Skin of body (tissue), 3 donors: ENCODE measurements at places on chromosomes 2 and 18. TPM values are rescaled to one million over a fixed set of nuclear protein-coding genes. Genes with fewer than 3 reads are reported as not detected.

C2orf78 gene
- not detected for total RNA-seq

DNA sequence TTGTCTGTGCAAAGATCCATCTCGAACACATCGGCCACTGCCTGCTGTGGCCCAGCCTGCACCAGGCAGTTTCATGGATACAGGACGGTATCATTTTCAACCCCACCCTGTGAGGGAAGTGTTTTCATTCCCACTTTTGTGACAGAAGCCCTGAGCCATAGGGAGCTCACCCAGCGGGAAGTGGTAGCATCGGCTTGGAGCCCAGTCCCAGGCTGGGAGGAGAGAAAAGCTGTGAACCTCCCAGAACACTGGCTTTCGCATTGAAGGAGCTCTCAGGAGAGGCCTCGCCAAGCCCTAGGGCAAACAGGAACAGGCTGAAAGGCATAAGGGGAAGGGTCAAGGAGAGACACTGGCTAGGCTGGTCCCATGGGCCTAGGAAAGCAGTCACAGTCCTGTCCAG is 166.1 kb downstream of the TFCP2L1 start:
- DNase-seq, result no peak

DNA sequence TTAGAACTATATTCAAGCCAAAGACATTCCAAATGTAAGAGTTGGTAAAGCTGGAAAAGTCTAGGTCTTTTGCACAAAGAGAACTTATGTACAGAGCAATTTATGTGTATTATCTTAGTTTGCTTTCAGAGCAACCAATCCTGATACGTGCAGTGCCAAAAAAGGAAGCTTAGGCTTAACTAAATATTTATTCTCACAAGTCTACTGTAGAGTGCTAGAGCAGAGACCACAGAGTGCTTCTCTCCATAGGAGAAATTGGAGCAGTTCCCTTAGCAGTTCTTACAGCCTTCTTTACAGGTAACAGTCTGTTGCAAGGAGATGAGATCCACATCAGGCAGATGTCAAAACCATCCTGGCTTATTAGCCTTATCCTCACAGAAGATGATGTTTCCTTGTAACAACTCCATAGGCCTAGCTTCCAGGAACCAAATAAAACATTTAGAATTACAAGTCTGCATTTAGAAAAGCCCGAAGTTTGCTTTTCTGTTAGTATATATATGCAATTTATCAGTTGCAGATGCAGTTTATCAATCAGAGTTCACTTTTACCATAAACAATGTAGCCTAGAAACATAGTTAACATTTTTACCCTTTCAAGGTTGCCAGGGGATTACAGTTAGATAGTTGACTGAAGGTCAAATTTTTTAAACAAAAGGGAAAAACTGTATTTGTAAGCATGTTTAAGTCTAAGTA is 250.6 kb upstream of the KCNJ3 start:
- DNase-seq, result no peak

GRCh38 chr18:63216516-63217311 is 102.9 kb downstream of the BCL2 start:
- DNase-seq, result no peak

DNA sequence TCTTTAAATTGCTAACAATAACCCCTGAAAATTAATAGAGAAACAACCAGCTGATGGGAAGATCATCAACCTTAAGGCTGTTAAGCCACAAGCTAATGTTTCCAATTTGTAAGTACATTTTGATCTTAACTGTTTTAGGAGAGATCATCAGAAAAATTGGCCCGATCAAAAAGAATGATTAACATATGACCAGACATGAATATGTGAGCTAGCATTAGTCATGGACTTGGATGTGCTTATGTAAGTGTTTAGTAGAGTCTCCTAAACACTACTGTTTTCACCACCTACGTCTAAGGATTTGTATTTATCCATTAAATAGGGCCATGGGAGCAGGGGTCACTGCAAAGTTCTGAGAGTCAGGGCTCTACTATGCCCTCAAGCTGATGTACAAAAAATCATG is 4.3 kb downstream of the LMAN1 start:
- no peak for DNase-seq

LOXHD1 gene
- total RNA-seq, result 2.8 TPM

GRCh38 chr2:71788601-71789240 is 335.4 kb downstream of the DYSF start:
- DNase-seq, result no peak

- DNase-seq, result no peak
These were observed 15.9 kb downstream of the LTBP1 start for GRCh38 chr2:32962690-32963089.

- DNase-seq, result no peak
These were observed 36.9 kb downstream of the TBC1D8 start for GRCh38 chr2:101114268-101114783.

DNA sequence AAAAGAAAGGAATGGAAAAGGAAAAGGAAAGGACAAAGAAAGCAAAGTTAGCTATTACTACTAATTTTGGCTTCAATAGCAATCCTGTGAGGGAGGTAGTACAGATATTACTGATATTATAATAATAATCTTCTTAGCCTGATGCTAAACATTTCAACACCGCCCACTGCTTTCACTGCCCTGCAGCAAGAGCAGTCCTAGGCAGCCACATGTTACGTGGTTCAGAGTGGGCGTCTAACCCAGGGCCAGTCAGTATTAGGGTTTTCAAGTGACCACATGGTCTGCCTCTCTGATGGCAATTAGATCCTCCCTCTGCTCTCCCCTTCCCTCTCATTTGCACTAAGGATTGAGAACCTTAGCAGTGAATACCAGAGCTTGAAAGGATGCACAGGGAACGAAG is 83.7 kb upstream of the ZNF397 start:
- no peak for DNase-seq

DNA sequence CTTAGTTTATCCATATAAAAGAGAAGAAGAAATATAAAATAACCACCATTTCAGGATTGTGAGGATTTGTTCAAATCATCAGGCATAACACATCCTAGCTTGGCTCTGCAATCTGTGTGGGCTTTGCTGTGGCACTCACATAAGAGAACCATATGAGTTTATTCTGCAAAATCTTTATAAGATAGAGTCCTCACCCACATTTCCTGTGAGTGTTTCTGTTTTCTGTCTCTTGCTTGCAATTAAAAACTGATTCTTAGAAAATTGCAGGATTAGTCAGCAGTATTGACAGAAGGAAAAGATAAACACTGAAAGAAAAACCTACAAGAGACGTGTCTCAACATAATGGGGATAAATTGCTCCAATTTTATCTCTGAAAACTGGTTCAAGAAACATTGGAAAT is 258.5 kb downstream of the RND3 start:
- DNase-seq, result peak; percentile 19

DNA sequence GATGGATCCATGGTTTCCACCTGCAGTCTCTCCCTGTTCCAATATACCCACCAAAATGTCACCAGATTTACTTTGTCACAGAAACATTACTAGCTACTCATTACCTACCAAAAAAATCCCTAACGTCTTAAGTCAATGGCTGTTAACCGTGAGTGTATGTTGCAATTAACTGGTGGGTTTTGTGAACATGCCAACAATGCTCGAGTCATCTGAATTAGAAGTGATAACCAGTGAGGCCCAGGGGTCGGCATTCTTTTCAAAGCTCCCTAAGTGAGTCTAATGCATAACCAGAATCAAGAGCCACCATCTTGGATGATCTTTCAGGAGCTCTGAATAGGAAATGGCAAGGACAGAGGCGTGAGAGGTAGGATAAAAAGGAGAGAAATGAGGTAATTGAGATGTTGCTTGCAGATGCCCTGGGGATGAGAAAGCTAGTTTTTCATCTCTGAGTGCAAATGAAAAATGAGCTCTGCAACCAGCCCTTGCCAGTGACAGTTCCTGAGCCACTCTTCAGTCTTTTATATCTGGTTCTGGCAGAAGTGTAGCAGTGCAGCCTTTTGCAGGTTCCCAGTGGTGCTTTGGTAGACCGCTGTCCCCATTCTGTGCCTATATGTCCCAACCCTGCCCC is 130.0 kb upstream of the RND3 start:
- DNase-seq, result no peak

DNA sequence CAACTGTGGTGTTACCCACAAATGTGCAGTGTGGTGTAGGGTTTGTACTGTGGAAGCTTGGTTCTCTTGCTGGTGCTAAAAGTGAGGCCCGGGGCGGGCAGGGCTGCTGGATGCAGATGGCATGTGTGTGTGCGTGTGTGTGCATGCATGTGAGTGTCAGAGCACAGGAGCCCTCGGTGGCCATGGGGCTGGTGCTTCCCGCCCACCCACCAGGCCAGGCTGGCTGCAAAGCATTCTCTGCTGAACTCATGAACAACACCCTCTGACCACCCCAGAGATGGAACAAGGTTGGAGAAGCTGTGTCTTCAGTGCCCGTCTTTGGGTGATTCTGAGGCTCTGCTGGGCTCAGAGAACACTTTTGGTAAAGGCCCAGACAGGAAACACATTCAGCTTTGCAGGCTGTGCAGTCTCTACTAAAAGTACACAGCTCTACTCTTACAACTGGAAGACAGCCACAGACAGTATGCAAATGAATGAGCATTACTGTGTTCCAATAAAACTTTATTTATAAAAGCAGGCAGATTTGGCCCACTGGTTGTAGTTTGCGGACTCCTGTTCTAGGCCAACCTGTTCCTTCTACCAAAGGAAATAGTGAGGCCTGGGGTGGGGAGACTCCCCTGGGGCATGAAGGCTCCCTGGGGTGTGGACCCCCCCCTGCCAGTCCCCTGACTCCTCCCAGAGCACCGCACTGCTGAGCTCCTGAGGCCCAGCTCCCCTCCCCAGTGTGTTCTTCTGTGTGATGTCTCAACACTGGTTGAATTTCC is 225.3 kb upstream of the HDAC4 start:
- no peak for DNase-seq

SERPINB11 gene
- not detected for total RNA-seq

DNA sequence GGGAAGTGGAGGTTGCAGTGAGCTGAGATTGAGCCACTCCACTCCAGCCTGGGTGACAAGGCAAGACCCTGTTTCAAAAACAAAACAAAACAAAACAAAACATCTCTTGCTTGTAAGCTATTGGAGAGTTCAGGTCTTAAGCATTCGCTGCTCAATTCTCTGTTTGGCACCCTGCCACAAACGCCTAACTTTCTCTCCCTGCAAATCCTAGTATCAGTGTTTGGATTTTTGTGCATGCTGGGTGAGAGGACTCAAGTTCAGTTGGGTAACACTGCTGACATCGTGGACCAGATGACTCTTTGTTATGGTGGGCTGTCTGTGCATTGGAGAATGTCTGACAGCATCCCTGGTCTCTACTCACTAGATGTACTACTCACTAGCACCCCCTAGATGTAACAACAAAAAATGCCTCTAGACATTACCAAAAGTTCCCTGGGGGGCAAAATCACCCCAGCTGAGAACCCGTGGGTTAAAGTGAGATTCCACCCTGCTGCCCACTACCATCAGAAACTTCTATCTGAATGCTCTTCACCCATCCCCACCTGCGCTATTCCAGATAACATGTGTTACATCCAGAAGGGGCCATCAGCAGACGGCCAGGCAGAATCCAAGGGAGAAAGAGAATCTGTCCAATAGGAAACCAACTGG is 50.9 kb downstream of the CACNB4 start:
- no peak for DNase-seq

MC5R gene
- total RNA-seq, result not detected

DNA sequence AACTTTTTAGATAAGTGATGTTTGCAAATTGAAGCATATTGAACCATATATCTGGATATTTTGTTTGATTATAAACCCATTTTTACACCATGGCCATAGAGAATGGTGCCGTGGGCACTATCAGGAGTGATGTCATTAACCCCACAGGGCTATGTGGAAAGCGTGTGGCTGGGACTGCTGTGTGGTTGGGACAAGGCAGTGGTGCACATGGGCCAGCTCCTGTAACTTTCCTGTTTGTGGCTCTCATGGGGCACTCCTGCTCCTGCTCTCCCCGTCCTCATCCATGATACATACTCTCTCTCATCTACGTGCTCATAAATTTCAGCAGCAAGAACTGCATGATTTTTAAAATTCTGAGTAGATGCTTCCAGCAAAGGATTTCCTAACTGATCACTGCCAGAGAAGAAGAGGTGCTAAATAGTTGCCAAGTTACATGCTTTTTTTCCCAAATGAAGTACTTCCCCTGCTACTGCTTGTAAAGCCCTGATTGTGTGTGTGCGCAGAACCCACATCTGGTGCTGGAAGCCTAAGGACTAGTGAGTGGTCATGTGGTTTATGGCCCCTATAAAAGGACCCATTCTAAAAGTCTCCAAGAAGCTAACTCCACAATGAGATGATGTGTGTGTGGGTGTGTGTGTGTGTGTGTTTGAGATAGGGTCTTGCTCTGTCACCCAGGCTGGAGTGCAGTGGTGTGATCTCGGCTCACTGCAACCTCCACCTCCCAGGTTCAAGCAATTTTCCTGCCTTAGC is 240.8 kb downstream of the NEDD4L start:
- no peak for DNase-seq

FN1 gene
- total RNA-seq, result 394 TPM

- no peak for DNase-seq
These were observed 99.1 kb downstream of the ALPK2 start for GRCh38 chr18:58529714-58530354.

SDC1 gene
- total RNA-seq, result 127 TPM

MC2R gene
- total RNA-seq, result not detected

GRCh38 chr2:239781454-239781853 is 243.7 kb downstream of the NDUFA10 start:
- DNase-seq, result no peak

DNA sequence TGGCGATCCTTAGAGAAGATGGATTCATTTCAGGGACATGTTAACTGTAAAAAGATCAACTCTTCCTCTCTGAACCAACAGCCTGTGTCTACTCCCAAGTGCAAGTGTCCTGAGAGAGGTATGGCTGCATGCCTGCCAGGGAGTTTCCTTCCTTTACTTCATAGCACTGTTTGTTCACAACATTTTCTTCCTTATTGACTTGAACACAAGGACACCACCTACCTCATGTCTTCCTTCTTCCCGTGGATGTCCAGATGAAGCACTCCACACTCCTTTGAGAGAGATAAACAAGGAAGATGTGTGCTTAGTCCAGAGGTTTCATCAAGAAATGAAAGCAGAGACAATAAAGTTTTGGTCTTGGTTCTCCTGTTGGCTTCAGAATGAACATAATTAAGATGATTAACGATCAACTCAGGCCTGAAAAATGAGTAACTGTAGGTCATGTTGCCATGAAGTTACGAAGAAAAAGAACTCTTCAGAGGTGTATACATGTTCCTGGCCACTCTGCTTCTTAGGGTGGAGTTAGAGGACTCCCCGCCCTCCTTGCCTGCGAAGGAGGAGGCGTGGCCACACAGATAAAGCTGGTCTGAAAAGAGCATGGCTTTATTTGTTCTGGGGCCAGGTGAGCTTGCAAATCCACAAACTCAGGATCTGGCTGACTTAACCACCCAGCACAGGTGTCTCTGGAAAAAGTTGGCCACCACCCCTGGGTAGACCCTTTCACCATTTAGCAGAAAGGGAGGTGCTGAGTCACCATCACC is 155.0 kb upstream of the KCTD1 start:
- no peak for DNase-seq

C1QL2 gene
- 0.10 TPM for total RNA-seq

IL1RN gene
- 20.7 TPM for total RNA-seq

NT5C1B gene
- total RNA-seq, result not detected

GRCh38 chr2:95115418-95115817 is 6.2 kb downstream of the MRPS5 start:
- DNase-seq, result peak; percentile 3

SERPINB12 gene
- total RNA-seq, result 64.6 TPM

- no peak for DNase-seq
These were observed 50.3 kb downstream of the NCK2 start for GRCh38 chr2:105794926-105795574.
